ENCODE measurements at places on chromosomes 2 and 18.
A peak's percentile ranks its signal among the peaks of the same experiment; 100 is the strongest.

- no peak for DNase-seq
These were observed 88.2 kb upstream of the RAPGEF4 start for GRCh38 chr2:172647439-172647838.

- DNase-seq: no peak
These were observed 12.2 kb downstream of the TM4SF20 start for GRCh38 chr2:227366769-227367426.

DNA sequence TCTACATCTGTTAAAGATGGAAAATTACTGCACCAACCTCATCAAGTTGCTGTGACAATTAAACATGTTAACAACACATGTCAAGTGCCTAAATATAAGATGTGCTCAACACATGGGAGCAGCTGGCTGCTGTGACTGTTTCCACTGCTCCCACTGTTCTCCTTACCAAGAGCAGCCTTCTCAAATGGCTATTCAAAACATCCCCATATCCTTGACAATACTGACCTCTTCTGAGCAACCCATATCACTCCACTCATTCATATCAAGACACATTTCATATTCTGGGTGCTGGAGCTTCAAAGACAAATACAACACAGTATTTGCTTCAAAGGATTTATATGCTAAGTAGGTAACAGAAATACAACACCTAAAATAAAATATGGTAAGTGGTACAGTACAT, 60.3 kb downstream of the PIAS2 start:
- no peak for DNase-seq

GRCh38 chr2:240782221-240782885, 37.7 kb downstream of the KIF1A start:
- DNase-seq: no peak

- DNase-seq: no peak
These were observed 136.2 kb upstream of the RASGRP3 start for GRCh38 chr2:33340280-33340679.

GRCh38 chr2:178221556-178221955, 27.2 kb downstream of the OSBPL6 start:
- DNase-seq: no peak

- DNase-seq: no peak
These were observed 1.3 kb downstream of the LRRTM4 start for GRCh38 chr2:77520641-77521547.

DNA sequence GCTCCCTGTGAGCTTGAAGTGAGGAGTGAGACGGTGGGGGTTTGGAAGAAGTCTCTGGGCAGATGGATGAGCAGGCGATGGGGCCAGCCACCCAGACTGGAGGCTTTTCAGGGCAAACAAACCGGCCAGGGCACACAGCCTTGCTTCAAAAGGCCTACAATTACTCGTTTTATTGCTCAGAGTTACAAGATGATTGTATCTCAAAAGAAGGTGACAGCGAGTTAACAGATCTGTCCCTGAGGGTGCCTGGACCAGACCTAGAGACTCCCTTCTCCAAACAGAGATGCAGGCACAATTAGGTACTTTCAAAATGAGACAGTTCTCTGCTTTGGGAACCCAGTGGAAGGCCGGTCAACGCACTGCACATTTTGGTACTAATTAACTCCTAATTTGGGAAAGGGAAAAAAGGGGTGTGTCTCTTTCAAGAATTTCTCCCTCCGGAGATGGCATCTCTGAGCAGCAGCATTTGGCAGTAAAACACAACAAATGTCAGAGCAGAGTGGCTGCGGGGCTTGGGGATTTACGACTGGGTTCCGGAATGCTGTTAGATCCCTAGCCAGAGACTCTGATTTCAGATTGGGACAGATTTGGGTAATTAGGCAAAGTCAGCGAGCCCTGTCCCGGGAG, 226.7 kb downstream of the TTC32 start:
- DNase-seq: no peak

DNA sequence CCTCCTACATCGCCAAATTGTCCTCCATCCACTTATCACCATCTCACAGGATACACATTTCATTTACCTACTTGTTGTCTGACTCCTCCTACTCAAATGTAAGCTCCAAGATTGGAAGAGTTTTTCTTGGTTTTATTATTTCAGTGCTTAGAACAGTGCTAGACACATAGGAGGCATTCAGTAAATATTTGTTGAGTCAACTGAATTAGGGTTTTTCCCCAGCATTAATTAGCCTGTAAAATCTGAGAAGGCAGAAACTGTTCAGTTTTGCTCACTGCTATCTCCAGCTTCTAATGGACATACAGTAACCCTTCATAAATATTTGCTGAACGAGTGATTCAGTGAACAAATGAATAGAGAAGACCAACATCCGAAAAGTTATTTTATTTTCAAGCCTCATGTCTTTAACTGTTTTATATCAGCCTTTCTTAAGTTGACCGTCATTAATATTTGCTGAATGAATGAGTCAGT, 800 bp downstream of the TTC21B start:
- no peak for DNase-seq

- DNase-seq: peak; percentile 37
These were observed 142.8 kb downstream of the NDUFA10 start for GRCh38 chr2:239882331-239882732.

- no peak for DNase-seq
These were observed 78.3 kb downstream of the RND3 start for GRCh38 chr2:150409196-150409595.

GRCh38 chr18:55219059-55219458, 259.8 kb upstream of the CCDC68 start:
- DNase-seq: no peak

GRCh38 chr2:144524118-144525009, 4.4 kb upstream of the ZEB2 start:
- no peak for DNase-seq

DNA sequence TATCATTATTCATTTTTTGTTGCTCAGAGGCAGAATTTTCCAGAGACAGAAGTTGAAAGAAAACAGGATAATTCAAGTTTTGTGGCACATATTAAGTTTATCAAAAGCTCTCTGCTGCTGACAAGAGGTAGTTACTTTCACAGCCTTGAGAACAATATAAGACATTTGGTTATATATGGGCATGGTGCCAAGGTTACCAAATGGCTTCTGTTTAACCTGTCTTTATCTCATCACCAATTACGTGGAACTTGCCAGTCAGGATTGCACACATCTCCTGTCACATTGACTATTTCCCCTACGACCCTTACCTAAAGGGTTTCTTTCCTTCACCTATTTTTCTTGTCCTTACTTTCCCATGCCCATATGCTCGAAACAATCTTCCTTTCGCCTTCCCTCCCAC, 35.9 kb downstream of the KLF7 start:
- DNase-seq: no peak

GRCh38 chr2:196324211-196324610, 152.8 kb upstream of the STK17B start:
- DNase-seq: no peak

DNA sequence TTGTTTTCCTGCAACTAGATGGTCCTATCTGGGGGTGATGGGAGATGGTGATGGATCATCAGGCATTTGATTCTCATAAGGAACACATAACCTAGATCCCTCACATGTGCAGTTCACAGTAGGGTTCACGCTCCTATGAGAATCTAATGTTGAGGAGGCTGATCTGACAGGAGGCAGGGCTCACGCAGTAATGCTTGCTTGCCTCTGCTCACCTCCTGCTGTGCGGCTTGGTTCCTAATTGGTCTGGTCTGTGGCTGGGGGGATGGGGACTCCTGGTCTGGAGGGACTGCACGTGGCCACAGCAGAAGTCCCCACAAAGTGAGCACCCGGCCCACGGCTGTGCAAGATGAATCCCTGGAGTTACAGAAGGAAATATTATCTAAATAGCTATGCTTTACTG, 11.3 kb downstream of the MC5R start:
- DNase-seq: no peak

DNA sequence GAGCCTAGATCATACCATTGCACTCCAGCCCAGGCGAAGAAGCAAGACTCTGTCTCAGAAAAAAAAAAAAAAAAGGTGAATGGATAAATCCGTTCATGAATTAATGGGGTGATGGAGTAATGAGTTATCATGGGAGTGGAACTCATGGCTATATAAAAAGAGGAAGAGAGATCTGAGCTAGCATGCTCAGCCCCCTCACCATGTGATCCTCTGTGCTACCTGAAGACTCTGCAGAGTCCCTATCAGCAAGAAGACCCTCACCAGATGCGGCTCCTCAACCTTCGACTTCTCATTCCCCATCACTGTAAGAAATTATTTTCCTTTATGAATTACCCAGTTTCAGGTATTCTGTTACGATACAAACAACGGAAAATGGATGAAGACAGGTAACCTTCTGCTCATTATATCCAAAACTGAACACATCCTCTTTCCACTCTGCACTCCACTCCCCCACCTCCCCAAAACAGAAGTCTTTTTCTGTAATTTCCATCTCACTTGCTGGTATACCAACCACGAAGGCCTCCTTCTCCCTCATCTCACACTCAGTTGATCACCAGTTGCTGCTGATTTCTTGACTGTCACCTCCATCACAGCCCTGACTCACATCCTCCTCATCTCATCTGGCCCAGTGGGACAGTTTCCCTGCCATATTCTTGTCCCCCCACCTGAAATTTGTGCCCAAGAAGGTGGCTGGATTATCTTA, 8.8 kb downstream of the RETREG2 start:
- DNase-seq: no peak

DNA sequence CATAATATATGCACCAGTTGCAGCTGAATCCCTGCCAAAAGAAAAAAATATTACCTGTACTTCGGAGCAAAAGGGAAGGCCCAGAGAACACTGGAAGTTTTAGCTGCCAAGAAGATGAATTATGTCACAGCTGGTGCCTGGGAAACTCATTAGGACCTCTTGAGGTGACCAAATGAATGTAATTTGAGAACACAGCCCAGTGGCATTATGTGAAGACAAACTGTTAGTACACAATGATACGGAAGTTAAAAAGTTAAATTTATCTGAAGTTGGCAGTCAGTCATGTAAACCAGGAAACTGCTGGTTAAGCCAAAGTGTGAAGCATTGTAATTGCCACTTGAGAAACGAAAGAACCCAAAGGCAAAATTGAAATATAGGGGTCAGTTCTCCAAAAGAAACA, 80.7 kb downstream of the EML4 start:
- no peak for DNase-seq

- DNase-seq: no peak
These were observed 62.3 kb downstream of the PSMG2 start for GRCh38 chr18:12765126-12765525.

- DNase-seq: no peak
These were observed 125.6 kb downstream of the BIRC6 start for GRCh38 chr2:32482471-32482870.

DNA sequence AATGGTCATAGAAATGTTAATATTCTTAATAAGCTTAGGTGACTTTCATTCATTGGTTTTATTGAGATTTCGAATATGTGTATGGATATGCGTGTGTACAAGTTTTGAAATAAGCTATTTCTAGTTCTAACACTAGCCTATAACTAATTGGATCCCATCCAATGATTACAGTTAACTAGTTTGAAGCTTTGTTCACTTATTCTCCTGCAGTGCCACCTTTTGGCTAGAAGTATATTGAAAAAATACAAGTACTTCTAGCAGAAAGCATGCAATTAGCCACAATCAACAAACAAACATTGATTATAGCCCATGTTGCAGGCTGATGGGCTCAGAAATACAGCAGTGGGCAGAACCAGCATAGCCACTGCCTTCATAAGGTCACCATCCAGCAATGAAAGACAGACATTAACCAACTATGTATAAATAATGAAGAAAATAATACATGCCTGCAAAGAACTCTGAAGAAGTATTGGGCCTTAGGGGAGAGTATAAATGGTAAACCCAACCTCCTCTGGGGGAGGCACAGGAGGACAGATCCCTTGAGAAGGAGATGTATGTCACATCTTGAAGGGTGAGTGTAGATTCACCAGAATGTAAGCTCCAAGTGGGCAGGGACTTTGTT, 5.1 kb upstream of the PIEZO2 start:
- no peak for DNase-seq

DNA sequence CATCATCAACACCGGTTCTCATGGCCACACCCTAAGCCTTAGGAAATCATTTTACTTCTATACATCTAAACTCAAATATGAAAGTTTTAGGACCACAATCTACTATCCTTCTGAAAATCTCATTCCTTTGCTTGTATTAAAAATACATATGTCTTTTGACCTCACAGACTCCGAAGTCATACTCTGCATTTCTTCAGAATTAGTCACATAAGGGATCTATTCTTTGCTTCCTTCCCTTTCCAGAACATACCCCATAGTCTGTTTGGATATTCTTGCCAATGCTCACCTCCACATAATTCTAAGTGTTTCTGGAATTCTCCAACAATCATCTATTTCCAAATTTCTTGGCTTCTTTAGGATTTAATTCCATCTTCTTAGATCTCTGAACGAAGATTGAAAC, 14.2 kb upstream of the DSG1 start:
- no peak for DNase-seq

GRCh38 chr2:69777786-69778105, 35.8 kb downstream of the ANXA4 start:
- DNase-seq: no peak

DNA sequence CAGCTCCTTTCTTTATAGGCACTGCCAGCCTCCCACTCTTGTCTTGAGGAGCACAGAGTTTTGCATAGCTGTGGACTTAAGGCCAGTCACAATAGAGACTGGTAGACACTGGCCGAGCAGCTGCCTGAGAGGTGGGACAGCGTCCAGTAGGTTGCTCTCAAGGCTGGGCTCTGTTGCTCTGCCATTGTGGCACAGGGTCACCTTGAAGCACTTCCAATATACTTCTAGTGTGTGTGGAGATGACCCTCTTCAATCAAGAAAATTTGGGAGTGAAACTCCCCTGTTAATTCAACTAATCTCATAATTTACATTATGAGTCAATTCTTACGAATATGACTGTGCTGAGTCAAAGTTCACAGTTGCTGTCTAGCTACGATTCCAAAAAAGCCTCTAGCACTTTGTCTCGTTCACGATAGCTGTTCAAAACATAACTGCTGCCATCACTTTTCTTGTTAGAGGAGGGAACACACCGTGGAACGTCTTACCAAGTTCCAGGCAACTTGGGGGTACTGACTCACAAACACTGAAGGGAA, 636.2 kb downstream of the EPHA4 start:
- DNase-seq: no peak

DNA sequence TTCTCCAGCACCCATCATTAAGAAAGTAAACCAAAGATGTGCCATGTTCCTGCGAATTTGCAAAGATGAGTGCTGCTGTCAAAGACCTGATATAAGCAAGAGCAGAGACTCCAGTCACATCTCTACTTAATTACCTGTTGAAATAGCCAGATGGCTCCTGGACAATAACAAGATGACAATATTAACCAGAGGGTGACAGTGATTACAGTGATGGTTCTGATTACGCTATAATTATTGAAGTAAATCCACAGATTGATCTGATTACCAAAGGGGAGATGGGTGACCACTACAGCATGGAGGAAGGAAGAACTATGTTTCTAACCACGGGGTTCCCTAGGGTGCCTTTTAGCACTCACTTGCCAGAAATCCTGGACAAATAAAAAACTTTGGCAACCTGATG, 36.5 kb upstream of the AFF3 start:
- no peak for DNase-seq

DNA sequence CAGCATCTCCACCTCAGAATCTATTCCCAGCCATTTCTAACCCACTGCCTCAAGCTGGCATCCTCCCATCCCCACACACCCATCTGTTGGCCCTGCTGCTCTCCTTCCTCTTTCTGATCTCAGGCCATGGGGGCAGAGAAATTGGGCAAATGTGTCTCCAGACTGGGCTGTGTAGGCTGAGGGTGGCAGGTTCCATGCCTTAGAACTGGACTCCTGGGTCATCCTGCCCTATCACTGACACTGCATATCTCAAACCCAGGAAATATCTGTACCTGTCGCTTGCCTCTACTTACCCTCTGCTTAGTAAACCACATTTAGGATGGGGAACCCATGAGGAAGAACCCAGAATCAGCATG, 1.8 kb downstream of the WNT10A start:
- DNase-seq: no peak
